Activated naive CD4-positive, alpha-beta T cell treated with anti-CD3 and anti-CD28 coated beads, Interleukin-2, amount 50 U/mL, for 72 hours (primary cell): ENCODE measurements at places on chromosomes 16 and 17.

GRCh38 chr16:17211797-17212196 is 259.0 kb downstream of the XYLT1 start:
- DNase-seq, result peak; percentile 28

DNA sequence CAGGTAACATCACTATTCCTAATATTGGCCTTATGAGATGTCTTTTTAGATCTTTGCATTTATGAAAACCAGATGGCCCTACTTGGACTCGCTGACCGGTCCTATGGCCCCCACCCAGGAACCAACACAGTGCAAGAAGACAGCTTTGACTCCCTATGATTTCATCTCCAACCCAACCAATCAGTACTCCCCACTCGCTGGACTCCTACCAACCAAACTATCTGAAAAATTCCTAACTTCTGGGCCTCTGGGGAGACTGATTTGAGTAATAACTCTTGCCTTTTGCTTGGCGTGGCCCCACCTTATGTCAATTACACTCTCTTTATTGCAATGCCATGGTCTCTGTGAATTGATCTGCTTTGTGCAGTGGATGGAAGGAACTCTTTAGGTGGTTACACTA is 828.9 kb downstream of the CDH11 start:
- no peak for DNase-seq

DNA sequence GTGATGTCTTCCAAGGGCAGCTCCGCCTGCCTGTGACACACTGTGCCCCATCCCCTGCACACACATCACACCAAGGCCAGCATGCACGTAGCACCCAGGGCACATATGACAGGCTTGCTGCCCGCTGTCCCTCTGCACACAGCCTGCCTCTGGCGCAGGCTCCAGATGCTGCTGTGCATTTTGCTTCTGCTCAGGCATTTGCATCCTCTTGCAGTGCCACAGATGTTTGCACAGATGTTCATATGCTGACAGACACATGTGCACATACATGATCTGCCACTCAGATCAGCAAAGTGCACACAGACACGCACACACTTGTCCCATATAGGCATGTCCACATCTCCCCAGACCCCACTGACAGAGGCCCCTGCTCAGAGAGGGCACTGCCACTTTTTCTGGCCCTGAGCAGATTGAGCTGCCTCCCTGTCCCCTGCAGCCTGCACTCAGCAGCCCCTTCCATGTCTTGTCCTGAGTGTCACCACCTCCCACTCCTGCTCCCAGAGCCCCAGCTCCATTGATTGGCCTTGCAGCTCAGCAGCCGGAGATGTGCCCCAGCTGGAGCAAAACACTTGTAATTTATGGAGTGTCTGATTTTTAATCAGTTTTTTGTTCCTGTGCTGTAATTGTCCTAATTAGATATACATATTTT is 115.1 kb upstream of the RPL38 start:
- no peak for DNase-seq

DNA sequence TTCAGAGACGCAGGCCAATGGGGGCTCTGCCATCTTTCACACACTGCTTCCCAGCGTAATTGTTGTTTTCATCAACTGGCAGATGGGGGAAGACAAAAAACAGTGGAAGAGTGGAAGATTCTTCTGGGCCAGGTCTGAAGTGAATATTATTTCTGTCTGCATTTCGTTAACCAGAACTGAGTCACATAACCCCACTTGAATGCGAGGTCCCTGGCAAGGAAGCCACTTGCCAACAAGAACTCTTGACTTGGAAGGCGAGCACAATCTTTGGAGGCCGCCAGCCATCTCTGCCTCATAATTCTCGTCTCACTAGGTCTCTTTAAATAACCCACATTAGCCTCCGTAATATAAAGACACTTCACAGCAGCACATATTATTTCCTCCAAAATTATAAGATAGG is 75.4 kb downstream of the CYB561 start:
- no peak for DNase-seq
